ENCODE measurements at places on chromosomes 3 and 15.
A peak's percentile ranks its signal among the peaks of the same experiment; 100 is the strongest.

DNA sequence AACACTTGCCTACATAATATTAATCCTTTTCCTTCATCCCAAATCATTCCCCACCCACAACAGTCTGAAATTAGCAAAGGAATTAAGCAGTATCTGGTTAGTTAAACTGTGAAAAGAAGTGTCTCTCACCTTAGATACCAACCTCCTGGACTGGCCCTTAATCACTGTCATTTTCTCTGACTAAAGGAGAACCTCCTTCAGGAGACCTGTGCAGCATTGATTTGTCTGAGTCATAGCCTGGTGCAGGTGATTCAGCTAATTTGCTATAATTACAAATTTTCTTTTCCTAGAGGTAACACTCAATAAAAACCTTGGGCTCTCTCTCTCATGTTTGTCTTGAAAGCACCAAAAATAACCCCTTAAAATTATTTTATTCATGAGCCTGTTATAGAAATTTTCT lies 279.8 kb upstream of the SEMA6D start:
- DNase-seq = no peak

- DNase-seq = no peak
These were observed 80.4 kb downstream of the VGLL4 start for GRCh38 chr3:11563159-11563864.

- DNase-seq = peak; percentile 31
These were observed 781 bp upstream of the CYP1A1 start for GRCh38 chr15:74725845-74726773.

- DNase-seq = no peak
These were observed 84.1 kb downstream of the CHL1 start for GRCh38 chr3:280681-281080.

DNA sequence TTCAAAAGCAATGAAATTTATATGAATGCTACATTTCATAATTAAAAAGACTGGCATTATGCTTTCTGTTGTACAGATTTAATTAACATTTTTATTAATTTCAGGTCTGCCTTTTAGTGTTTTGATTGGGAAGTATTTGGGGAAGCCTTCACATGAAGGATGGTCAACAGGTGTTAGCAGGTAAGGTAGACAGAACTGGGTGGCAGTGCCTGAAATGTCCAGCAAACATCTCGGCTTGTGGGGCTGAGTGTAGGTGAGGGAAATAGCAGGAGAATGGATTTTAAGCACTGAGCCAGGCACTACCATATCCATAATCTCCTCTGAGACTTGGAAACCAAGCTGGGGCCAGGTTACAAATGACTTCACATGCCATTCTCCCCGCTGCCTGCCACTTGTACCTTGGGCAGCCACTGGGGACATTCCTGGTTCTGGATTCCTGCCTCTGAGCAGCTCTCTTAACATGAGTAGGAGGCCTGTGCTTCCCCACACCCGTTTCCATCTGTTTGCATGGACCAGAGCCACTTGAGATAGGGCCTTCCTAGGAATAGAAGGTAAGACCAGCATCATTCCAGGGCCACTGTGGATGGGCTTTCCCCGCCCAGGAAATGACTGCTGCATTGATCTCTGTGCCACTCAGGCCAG lies 125.9 kb upstream of the HES1 start:
- DNase-seq = no peak
